ENCODE measurements at places on chromosomes 2 and 18.
A peak's percentile ranks its signal among the peaks of the same experiment; 100 is the strongest.

GRCh38 chr2:157264099-157264498 lies 6.6 kb downstream of the GALNT5 start:
- DNase-seq = no peak

DNA sequence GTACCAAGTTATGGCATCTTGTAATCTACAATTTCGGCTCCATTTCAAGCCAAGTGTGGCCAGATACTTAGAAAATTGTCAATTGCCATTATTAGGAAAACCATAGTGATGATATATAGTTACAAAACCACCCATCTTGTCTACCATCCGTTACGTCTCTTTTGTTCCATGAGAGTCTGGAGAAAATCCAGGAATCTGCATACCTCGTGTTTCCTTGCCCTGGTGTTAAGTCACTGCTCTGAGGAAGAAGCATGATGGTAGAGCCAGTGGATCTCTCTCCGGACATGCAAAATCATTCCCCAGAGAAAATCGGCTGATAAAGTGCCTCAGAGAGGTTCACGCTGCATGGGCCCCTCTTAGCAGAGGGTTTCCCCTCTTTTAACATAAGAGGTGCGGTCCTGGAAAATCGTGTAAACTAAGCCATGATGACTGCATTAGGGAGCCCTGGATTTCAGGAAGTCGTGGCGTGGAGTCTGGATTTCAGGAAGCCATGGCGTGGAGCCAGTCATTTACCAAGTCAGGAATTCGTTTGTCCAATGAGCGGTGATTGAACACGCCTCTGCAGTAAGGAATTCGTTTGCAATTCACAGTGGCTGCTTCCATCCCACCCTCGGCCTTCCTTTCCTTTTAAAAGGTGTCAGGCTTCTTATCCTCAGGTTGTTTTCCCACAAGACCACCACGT lies 158.5 kb upstream of the TPO start:
- DNase-seq = no peak

- peak; percentile 37 for DNase-seq
Observed at GRCh38 chr2:37851828-37852584, 73.1 kb upstream of the RMDN2 start.

DNA sequence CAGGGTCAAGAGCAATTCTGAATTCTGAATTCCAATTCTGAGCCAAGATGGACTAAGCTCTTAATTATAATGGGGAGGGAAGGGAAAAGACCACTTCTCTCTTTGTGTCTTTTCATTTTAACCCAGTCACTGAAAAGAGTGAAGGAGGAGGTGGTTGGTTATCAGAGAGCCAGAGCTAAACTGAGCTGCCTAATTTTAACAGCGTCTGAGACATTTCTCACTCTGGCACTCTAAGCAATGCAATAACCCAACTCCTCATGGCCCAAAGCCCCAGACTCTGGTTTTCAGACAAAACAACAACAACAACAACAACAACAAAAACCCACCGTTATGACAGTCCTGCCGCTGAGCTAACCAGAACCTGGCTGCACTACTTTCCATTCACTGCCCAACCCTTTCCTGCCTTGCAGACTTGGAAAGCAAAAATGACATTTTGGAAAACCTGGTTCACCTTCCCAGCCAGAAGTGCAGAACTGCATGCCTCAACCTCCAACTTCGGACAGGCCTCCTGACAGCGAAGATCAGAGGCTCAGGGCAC lies 1.0 kb downstream of the CHST10 start:
- no peak for DNase-seq

GRCh38 chr2:73952499-73953446 lies 26.1 kb downstream of the DGUOK start:
- DNase-seq = no peak
